Thyroid gland (tissue), 4 donors: ENCODE measurements at places on chromosomes 12 and 14. TPM values are rescaled to one million over a fixed set of nuclear protein-coding genes. Genes with fewer than 3 reads are reported as not detected.

DNA sequence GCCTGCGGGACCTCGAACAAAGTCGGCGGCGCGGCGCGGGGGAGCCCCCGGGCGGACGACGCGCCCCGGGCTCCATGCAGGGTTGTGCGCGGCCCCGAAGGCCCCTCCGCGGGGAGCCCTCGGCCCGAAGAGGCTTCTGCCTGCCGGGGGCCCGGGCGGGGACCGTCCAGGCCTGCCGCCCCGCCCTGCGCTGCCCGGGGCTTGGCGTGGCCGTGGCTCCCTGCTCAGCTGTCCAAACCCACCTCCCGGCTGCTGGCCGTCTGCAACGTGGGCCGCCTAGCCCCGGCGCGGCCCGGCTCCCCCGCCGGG is 670 bp downstream of the DYRK2 start:
- H3K4me3 ChIP-seq = peak overlapping the region; percentile 42
- no peak for DNase-seq
- peak overlapping the region; percentile 94 for H3K27ac ChIP-seq

DNA sequence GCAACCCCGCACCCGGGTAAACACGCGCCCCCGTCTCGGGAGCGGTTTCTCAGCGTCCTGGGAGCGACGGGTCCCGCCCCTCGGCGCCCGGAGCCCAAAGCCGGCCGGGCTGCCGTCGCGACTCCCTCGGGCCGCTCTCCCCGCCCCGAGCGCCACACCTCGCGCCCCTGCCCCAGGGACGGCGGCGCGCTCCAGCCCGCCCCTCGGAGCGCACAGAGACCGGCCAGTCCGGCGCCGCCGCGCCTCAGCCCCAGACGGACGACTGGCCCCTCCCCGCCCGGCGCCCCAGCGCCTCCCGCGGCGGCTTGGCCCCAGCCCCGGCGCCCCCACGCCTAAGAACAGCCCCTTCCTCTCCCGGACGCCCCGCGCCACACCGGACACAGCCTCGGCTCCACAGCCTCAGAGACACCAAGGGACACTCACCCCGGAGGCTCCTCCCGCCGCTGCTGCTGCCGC is 411 bp downstream of the BTBD7 start:
- H3K36me3 ChIP-seq = no peaks in the 10 kb centered on the region
- H3K27me3 ChIP-seq = no peaks in the 10 kb centered on the region
- peak overlapping the region; percentile 79 for H3K4me3 ChIP-seq
- H3K27ac ChIP-seq = peak overlapping the region; percentile 98
- DNase-seq = peak; percentile 78

DNA sequence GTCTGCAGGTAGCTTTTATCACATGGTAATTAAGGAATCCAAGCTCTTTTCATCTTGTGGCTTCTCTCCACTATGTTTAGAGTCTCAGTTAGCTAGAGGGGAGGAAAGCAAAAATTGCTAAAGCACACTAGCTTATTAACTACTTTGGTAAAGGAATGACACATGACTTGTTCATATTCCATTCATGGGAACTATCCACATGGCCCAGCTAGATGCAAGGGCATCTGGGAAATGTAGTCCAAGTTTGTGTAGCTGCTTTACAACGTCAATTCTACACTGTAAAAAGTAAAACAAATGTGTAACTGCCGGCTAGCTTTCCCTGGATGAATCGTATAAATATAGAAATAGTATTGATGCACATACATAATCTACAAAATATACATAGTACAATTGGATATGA is 244.5 kb upstream of the LRFN5 start:
- DNase-seq = no peak
- H3K36me3 ChIP-seq = no peaks in the 10 kb centered on the region
- no peaks in the 10 kb centered on the region for H3K27me3 ChIP-seq
- H3K4me3 ChIP-seq = no peak overlapping the region
- no peaks in the 10 kb centered on the region for H3K4me1 ChIP-seq
- H3K27ac ChIP-seq = no peak overlapping the region

DNA sequence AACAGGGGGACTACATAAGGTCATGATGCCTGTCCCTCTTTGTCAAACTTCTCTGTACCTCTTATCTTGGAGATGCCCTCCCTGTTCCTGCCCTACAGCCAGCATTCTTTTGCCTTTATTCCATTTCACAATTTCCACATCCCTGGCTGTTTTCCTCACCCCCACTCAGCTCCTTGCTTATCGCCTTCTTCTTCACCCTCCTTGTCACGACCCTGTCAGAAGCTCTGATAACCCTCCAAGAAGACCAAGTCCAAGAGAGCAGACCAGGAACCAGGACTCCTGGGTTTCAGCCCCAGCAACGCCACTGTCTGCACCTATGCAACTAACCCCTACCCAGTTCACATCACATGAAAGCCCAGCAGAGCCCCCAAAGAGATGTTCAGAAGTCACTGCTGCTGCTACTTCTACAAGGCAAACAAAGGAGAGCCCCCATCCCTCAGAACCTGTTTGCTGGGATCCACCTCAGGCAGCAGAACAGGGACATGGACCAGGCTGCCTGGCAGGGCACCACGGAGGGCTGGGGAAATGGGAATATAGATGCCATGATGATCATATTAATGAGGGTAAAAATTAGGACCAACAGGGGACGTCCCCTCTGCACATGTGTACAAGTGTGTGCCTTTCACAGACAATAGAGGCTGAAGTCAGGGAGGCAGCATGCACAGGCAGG is 92.8 kb downstream of the SINHCAF start:
- H3K4me1 ChIP-seq = no peaks in the 10 kb centered on the region
- H3K27ac ChIP-seq = no peak overlapping the region
- no peaks in the 10 kb centered on the region for H3K27me3 ChIP-seq
- no peaks in the 10 kb centered on the region for H3K36me3 ChIP-seq
- DNase-seq = no peak

Gene FGD6
- total RNA-seq = 31.6 TPM

Gene CHGA
- total RNA-seq = 0.54 TPM

Gene CALM1
- total RNA-seq = 262 TPM

Gene DIO2
- total RNA-seq = 147 TPM
